ENCODE measurements at places on chromosomes 7 and 10.

DNA sequence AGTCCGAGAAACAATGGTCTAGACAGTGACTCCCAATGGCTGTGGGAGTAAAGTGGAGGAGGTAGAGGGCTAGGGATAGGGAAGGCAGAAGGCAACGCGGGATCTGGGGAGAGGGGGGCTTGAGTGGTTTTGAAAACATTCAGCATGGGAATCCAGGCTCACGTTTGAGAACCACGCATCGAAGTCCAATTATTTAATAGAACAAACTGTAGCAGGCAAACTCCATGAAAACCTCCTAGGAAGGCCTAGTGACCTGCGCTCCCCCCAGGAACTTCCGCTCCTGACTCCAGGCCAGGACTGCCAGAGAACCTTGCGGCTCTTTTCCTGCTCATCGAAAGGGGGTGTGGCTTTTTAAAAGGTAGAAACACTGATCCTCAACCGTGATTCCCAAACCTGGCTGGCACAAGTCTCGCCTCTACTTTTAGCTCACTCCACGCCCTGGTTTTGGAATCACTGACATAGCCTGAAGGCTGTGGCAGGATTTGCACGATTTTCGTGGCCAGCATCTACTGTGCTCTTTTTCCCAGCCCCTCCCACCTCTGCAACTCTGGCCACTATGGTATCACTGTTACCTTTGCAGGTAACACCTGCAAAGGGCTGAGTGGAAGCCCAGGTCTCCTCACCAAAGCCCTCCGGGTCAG, 43.4 kb downstream of the MYOF start:
- DNase-seq, result no peak

DNA sequence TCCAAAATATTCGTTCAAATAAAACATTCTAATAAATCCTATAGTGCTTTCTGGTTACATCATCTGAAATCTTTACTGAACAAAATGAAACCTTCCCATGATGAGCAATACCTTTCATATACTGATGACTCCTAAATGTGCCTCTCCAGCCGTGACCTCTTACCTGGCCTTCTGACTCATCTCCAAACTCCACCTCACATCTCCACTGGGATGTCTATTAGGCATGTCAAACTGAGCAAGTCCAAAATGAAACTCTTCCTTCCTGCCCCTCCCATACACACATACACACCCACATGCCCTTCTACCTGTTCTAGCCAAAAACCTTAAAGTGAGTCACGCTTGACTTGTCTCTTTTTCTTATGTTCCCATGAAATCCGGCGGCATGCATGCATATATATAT, 22.9 kb downstream of the GSAP start:
- DNase-seq, result peak; percentile 25

DNA sequence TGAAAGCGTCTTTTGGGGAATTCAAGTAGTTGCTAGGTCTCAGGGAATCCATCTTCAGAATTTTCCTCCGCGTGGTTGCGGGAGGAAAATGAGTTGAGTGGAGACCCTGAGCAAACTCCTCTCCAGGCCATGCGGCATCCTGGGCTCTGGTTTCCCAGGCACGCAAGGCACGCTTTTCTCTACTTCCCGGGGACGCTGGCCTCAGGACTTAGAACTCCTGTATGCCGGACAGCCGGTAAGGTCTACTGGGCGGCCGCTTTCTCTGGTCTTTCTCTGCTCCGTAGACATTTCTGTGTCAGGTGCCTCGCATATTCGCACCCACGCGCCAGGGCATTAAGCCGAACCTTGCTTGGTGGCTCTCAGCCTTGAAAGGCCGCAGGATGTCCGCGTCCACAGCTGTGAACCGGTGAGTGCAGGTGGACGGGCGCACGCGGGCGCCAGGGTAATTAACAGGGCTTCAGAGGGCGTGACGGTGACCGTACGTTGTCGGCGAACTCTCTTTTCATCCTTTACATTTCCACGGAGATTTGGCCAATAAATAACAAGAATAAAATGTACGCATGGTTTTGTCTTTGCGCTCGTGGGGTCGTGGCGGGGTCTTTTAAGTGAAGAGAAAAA, 992 bp upstream of the RBM20 start:
- no peak for DNase-seq

GRCh38 chr7:4683884-4684565, 1.9 kb downstream of the FOXK1 start:
- no peak for DNase-seq

DNA sequence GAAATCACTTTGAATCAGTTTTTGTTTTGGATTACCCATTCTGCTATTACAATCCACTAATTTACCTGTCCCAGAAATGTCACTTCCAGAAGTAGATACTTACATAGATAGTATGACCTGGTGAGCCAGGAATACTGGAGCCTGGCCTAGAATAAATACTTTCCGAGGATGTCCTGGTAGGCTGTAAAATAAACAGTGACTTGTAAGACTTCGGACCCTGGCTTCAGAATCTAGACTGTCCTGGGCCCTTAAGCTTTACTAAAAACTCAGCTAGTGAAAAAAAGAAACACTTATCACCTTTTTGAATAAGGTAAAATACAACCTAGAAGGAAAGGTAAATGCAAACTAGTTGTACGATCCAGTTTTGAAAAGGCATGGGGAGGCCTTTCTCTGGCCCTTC, 69.5 kb upstream of the AFAP1L2 start:
- no peak for DNase-seq

GRCh38 chr10:43900571-43900970, 251.9 kb upstream of the ZNF32 start:
- DNase-seq, result no peak

- DNase-seq, result peak; percentile 84
Measured at GRCh38 chr10:102395400-102396316, at the start of gene NFKB2. TSS of gene NFKB2 (plus strand) at chr10:102395705. CDS start at chr10:102395960, 255 bp downstream.

GRCh38 chr10:46556515-46557318, at the start of gene GPRIN2:
TSS of gene GPRIN2 (minus strand) at chr10:46556658. CDS start at chr10:46550736, 5,922 bp downstream.
- DNase-seq, result no peak

DNA sequence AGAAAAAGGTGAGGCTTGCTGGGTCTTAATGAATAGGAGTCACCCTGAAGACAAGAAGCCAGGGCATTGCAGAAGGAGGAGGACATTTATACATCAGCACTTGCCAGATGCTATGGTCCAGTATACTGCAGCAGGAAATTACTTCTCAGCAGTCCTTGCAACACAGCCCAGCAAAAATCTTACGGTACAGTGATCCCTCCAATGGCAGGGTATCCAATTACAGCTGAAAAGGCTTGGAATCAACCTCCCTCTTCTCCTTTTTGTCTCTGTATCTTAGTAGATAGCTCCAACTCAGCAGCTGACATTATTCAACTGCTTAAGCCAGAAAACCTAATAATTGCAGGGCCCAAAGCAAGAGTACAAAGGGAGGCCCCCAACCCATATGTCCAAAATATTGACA, 128.3 kb upstream of the COBL start:
- no peak for DNase-seq

GRCh38 chr7:52749880-52750279, 285.6 kb upstream of the POM121L12 start:
- DNase-seq, result no peak

DNA sequence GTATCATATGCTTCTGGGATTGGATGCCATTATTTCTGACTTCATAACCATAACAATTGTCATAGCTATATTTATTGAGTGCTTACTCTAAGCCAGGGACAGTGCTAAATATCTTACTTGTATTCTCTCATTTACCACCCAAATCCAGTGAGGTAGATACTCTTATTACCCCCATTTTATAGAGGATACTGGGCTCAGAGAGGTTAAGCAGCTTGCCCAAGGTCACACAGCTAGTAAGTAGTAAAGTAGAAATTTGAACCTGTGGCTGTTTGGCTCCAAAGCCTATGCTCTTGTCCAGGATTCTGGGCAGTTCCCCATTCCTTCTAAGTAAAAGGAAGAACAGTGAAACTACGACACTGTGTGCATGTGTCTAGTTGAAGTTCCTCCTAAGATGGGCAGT, 56.5 kb downstream of the COL13A1 start:
- no peak for DNase-seq

DNA sequence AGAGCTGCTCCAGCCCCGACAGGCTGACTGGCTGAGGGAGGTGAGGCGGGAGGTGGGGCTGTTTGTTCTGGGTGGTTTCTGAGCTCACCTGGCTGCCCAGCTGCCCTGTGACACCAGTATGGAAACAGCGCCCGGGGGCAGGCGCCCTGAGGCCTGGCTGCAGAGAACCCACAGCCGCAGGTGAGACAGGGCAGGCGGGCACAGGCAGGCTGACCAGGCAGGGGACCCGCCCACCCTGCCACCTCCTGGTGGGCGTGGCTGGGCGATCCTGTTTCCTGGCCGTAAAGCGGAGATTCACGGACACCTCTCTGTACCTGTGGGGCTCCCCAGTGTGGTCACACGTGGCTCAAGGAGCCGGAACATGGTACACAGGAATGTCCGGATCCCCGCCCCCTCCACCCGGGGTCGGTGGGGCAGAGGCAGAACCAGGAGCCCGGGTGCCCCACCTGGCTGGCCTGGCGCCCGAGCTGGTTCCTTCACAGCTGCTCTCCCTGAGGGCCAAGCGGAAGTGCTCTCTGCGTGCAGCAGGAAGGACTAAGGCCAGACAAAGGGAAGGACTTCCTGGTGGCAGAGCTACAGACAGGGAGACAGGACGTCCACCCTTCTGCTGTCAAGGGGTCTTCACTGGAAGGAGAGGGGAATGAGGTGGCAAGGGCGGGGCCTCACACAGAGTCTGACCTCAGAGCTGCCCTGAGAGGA, 3.9 kb downstream of the MICALL2 start:
- DNase-seq, result no peak

DNA sequence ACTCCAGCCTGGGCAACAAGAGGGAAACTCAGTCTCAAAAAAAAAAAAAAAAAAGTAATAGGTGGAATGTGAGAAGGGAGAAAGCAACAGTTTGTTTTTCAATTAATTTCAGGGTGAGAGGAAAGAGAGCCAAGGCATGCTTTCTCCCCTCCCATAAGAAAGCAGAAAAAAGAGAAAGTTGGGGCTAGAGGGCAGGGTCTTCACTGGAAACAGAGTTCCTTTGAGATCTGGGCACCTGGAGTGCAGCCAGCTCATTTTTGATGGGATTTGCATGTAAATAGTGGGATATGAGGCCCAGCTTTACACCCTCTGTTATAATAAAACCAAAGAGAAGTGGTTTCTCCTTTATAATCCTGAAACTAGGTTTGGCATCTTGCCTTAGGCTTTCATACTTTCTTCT, 13.8 kb upstream of the STOX1 start:
- DNase-seq, result no peak

- DNase-seq, result no peak
Measured at GRCh38 chr7:46165276-46165675, 244.2 kb upstream of the IGFBP3 start.

DNA sequence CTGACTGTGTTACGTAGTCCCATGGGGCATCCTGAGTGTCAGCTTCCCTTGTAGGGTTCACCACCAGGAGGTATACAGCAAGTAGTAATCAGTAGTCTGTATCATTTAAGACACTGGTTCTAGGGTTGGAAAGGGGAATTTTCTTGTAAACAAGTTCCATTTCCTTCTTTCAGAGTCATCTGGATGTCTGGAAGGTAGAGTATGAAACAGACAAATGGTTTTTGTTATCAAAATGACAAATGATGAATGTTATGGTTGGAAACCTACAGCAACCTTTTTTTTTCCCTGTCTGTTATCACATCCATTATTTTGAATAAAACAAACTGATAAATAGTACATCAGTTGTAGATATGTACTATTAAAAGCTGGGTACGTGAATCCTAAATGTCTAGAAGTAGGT, 19.1 kb downstream of the SEMA3A start:
- DNase-seq, result no peak

- DNase-seq, result no peak
Measured at GRCh38 chr7:66202441-66202840, 2.7 kb upstream of the TPST1 start.

- DNase-seq, result no peak
Measured at GRCh38 chr10:14602807-14603533, 171.7 kb downstream of the FAM107B start.

DNA sequence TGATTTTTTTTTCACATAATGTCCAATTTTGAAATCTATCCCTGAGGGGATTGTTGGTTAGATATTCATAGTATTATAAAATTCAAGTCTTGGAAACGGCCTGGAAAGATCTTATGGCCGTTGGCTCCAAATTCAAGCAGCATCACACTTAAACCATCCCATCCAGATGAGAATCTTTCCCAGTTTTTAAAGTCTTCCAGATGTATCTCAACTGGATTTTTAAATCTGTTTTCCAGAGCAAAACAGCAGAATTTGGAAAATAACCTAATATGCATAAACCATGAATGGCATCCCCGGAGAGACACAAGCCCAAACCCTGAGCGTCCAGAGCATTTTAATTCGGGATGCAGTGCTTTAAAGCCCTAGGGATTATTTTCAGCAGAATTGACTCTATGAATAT, 208.2 kb upstream of the PRKCQ start:
- no peak for DNase-seq

DNA sequence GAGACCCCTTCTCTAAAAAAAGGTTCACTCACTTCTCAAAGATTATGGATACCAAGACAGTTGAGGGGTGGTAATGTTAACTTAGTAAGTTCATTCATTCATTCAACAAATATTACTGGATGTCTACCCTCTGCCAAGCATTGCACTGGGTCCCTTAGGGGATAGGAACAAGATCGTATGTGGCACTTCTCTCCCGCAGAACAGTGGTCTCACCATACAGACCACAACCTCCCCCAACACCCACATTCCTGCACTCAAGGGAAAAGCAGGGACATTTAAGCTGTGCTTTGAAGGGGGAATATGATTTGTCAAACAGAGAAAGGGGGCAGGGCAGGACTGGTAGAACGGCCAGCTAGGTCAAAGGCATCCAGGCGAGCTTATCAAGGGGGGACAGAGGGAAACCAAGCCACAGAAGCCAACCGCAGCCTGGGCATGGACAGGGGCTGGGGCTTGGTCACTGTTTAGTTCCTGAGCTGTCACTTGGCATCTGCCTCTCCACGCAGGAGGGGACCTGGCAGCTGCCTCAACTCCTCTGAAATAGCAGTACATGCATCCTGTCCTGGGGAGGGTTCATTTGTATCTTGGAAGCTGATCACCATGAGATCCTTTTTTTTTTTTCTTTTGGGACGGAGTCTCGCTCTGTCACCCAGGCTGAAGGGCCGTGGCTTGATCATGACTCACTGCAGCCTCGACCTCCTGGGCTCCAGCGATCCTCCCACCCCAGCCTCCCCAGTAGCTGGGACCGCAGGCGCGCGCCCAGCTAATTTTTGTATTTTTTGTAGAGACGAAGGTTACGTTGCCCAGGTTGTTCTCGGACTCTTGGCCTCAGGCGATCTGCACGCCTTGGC, 949 bp upstream of the CLIP2 start:
- DNase-seq, result no peak

DNA sequence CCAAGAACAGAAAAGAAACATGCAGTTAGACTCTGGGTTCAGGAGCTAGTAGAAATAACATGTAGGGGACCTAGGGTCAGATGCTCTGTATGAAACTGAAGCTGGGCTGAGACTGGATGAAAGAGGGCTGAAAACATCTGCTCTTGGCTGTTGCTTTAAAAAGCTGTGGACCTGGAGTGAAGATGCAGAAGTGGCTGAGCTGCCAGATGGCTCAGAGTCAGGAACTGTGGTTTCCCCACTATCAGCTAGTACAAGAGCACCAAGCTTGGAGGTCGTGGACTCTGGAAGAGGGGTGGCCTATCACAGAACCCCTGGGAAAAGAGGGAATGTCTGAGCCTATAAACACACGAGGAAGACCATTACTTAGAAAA, 5.9 kb downstream of the ADK start:
- no peak for DNase-seq

- no peak for DNase-seq
Measured at GRCh38 chr10:107033799-107034422, 130.6 kb downstream of the SORCS1 start.

- DNase-seq, result no peak
Measured at GRCh38 chr10:24574161-24574560, 149.5 kb downstream of the ARHGAP21 start.

- DNase-seq, result peak; percentile 8
Measured at GRCh38 chr10:43196131-43196980, 58.1 kb downstream of the CSGALNACT2 start.

- DNase-seq, result no peak
Measured at GRCh38 chr10:79442171-79443040, 3.0 kb downstream of the ZCCHC24 start.

All from GM12891 (cell line).